Stimulated activated CD4-positive, alpha-beta T cell treated with anti-CD3 and anti-CD28 coated beads, Interleukin-1b, Interleukin-23, amount 100 ng/mL, for 1 hour (primary cell): ENCODE measurements at places on chromosomes 5 and 9.

DNA sequence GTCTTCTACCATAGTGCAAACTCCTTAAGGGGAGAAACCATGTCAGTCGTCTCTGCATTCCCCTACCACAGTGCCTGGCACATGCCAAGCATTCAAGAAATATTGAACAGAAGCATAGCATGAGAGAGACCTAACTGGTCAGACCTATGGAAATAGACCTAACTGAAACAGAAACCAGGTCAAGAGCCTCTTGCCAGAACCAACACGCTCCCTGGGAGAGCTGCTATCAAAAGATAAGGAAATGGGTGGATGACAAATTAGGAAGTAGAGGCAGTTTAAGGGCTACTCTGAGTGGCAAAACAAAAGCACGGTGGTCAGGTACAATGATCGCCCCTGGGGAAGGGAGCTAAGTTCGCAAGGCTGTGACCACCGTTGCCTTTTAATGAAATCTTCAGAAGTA is 66.0 kb upstream of the SMIM15 start:
- no peak for DNase-seq

DNA sequence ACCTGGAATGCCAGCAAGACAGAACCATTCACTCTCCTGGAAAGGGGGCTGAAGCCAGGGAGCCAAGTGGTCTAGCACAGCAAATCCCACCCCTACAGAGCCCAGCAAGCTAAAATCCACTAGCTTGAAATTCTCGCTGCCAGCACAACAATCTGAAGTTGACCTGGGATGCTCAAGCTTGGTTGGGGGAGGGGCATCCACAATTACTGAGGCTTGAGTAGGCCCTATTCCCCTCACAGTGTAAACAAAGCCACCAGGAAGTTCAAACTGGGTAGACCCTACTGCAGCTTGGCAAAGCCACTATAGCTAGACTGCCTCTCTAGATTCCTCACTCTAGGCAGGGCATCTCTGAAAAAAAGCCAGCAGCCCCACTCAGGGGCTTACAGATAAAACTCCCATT is 17.3 kb downstream of the RIGI start:
- no peak for DNase-seq

DNA sequence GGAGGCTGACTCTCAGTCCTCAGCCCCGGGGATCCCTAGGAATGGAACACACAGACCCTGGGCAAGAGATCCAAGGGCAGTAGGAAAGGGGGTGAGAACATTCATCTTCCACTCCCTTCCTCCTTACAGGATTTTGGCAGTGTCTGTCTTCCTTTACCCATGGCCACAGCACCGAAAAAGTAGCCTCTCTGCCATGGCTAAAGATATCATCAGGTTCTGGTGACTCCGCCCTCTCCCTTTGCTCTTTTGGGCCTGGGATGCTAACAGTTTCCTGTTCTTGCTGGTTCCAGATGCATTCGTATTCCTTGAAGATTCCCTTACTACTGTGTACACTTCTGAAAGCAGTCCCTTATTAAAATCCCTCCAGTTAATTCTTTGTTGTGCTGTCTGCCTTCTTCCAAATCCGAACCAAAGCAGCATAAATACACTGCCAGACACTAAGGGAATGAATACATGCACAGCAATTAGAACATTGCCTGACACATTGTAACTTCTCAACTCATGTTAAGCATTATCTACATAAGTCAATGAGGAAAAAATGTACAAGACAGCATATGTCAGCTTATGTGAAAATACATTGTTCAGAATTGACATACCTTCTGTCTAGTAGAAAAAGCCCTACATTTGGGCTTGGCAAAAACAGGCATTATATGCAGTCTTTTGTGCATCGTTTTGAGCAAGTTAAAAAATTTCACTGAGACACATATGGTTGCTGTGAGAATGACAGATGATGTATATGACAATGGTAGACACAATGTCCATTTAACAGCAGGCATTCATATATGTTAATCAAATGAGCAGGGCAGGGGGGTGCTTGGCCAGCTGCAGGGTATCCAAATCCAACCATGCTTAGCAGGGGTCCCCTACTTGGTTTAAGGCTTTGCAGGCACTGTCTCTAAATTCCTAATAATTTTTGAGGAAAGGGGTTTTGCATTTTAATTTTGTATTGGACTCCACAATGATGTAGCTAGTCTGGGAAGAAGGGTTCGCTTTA is 58.8 kb upstream of the RAI14 start:
- DNase-seq, result no peak

- DNase-seq, result no peak
Measured at GRCh38 chr5:57175551-57176309, 1.9 kb downstream of the GPBP1 start.

DNA sequence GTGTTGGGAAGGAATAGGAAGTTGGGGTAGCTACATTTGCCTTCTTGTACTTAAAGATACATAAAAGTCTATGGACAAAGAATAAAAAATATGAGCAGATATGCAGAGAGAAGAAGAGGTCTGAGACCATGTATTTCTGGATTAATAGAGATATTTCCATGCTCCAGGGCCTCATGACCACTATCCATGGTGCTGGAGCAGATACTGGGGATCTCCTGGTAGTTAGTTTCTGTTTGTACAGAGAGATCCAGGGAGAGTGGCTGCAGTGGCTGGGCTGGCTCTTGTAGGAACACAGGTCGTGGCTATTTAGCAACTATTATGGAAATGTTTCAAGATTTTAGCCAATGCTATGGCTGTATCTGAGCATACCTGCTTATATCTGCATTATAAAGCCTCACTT is 184.2 kb upstream of the TMEM161B start:
- no peak for DNase-seq

GRCh38 chr5:17400724-17401469 is 97.1 kb upstream of the TAF11L2 start:
- DNase-seq, result no peak

DNA sequence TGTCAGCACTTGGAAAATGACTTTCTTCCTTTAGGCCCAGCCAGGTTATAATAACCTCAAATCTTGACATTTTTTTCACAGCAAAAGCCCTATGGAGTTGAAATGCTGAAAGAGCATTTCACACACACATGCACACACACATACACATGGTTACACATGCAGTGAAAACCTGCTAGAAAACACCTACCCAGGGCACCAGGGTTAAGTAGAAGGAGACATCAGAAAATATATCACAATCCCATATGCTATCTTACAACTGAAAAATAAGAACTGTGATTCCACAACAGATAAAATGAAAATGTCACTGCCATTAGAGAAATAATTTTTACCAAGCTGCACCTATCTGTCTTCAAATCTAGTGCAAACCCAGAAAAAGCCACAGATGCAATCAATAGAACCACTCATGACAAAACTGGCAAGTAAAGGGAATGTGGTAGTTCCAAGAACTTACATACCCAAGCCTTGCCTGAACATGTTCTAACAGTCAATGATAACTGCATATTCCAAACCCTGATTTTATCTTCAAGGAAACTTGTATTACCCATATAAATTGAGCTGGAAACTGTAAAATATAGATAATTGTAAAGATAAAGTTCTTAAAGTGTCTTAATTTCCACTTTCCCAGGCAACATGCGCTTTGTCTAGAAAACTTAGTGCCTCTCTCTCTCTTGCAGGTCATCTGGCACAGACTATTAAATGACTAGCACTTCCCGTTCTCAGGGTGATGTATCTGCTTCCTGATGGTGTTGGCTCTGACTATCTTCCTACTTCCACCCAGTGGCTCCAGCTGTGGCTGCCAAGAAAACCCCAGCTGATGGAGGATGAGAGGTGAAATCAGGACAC is 250.2 kb upstream of the PTGER4 start:
- no peak for DNase-seq
